ENCODE measurements at places on chromosomes 2 and 18.

DNA sequence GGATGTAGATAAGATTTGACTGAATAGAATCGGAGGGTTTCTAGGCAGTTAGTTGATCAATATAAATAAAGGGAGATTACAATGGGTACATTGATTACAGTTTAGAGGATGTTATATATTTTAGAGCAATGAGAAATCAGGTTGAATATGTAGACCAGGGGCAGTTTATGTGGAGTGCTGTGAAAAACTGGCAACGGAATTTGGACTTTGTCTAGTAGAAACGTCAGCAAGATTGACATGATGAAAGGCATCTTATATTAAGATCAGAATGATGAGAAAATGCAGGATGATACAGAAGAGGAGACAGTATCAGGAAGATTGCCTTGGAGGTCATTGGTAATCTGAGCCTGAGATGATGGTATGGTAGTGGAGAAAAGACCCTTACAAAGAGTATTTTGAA, 39.9 kb downstream of the RAB10 start:
- H3K27ac ChIP-seq = no peak overlapping the region
- H3K36me3 ChIP-seq = no peaks in the 10 kb centered on the region
- no peak overlapping the region for H3K4me3 ChIP-seq
- no peak for DNase-seq
- H3K4me1 ChIP-seq = peaks cover 3% of the 10 kb centered on the region

- no peak overlapping the region for H3K4me3 ChIP-seq
- no peak overlapping the region for H3K27ac ChIP-seq
- peaks cover 2% of the 10 kb centered on the region for H3K4me1 ChIP-seq
Observed at GRCh38 chr2:64488050-64488974, 34.4 kb downstream of the LGALSL start.

DNA sequence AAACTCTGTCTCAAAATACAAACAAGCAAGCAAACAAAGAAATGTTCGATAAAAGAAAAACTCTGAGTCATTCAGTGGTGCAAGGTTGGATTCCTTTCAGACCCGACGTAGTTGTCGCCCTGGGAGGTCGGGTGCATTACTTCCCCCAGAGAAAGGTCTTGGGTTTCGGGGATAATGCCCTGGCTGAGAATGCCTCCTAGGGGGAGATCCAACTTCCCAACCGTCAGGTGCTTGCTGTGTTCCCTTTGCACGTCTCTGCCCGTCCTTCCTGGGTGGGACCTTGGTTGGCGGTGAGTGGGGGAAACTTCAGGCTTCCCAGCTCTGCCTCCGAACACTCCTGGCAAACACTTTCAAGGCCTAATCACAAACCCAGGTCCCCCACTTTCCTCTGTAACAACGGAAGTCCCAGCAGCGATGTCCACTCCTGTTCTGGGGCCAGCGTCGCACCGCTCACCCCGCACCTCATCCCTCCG, 609 bp downstream of the TPGS2 start:
- H3K36me3 ChIP-seq = peaks cover under 1% of the 10 kb centered on the region
- no peaks in the 10 kb centered on the region for H3K27me3 ChIP-seq
- peak overlapping the region; percentile 95 for H3K27ac ChIP-seq
- peak overlapping the region; percentile 98 for H3K4me3 ChIP-seq
- DNase-seq = peak; percentile 55

DNA sequence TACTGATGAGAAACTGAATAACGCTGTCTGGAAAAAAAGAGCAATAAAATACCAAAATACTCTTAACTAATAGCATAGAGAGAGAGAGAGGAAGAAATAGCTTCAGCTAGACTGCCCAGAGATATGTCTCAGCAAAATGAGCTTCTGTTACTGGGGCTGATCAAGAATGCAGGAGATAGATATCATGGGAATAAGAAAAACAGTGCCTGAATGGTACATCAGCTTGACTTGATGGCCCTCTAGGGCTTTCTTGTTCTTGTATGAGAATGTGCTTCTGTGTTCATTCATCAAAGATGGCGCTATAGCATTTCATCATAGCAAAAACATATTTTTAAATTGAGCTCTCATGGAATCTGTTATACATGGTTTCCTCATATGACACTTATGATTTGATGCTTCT, 151.2 kb downstream of the CALCRL start:
- H3K36me3 ChIP-seq = no peaks in the 10 kb centered on the region
- no peaks in the 10 kb centered on the region for H3K27me3 ChIP-seq
